Spleen (tissue), 13 donors: ENCODE measurements at places on chromosomes 3 and 15. TPM values are rescaled to one million over a fixed set of nuclear protein-coding genes. Genes with fewer than 3 reads are reported as not detected.

The MRPS25 gene
- total RNA-seq = 48.8 TPM

The DNAH12 gene
- total RNA-seq = 0.39 TPM

The SLC12A1 gene
- total RNA-seq = not detected

DNA sequence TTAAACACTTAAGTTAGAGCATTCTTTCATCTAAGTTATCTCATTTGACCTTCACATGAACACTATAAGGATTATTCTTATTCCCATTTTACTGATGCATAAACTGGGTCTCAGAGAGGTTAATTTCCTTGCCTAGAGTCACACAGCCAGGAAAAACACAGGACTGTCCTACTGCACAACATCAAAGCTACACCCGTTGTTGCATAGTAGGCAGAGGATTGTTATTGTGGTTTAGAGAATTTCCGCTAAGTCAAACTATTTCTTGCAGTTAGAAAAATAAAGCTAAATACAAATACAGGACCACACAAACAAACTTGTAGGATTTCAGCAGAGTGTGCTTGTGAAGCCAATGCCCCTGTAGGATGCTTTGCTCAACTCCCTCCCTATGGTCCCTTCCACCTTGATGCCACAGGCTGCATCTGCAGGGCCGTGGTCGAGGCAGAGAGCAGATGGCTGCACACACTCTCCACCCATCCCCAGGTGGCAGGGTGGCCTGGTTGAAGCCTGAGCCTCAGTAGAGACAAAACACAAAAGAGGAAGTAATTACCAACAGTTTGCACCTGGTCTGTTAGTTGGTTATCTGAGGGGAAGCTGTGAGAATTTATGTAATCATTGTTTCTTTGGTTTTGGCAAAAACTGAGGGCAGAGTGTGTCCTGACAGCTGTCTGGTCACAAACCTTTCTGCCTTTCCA lies 41.1 kb upstream of the SKOR1 start:
- peak; percentile 91 for DNase-seq
- no peaks in the 10 kb centered on the region for H3K36me3 ChIP-seq
- peaks cover 29% of the 10 kb centered on the region for H3K4me1 ChIP-seq
- no peak overlapping the region for H3K4me3 ChIP-seq
- no peaks in the 10 kb centered on the region for H3K27me3 ChIP-seq

- H3K27ac ChIP-seq = no peak overlapping the region
- no peak overlapping the region for H3K4me3 ChIP-seq
These were observed 55.6 kb upstream of the LINGO1 start for GRCh38 chr15:77688266-77688665.

DNA sequence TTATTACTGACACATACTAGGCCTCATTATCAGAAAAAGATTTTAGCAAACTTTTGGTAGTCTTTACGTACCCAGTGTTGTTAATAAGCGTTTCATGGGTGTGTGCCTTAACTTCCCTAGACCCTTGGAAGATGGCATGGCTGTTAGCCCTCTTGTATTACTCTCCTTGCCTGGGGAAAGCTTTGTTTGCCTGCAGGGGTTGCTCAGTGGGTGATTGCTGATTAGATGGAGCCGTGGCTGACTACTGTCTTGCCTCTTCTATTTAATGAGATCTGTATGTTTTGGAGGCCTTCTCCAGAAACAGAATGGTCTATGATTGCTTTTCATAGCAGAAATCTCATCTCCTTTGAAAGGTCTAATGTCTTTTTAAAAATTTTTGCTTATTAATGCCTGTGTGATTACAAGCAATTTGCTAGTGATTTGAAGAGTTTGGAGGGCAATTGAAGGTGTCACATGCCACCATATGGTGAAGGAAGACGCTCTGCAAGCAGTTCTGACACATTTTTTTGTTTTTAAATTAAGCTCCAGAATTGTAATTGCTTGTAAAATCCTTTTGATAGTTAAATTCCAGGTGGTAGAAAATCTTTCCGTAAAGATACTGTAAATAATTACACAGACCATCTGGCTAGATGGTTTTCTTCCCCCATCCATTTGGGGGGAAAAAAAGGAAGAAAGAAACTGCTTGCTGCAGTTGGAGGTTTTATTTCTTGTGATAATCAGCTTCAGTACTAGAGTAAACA lies 11.4 kb upstream of the C3orf20 start:
- H3K27me3 ChIP-seq = no peaks in the 10 kb centered on the region
- no peak for DNase-seq
- H3K4me3 ChIP-seq = no peak overlapping the region
- no peak overlapping the region for H3K27ac ChIP-seq
- H3K36me3 ChIP-seq = peaks cover 100% of the 10 kb centered on the region
- H3K4me1 ChIP-seq = no peaks in the 10 kb centered on the region

DNA sequence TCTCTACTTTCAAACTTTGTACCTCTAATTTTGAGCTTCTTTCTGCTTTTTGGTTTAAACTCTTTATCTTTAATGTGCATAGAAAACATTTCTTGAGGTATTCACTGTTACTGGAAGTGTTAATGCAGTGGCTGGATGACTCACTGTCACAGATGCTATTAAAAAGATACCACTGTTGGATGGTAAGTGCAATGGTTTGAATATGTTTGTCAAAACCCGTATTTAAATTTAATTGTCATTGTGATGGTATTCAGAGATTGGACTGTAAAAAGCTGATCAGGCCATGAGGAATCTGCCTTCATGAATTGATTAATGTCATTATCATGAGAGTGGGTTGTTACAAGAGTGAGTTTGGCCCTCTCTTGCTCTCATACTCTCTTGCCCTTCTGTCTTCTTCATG lies 70.6 kb downstream of the AP4E1 start:
- no peaks in the 10 kb centered on the region for H3K27me3 ChIP-seq
- no peak overlapping the region for H3K27ac ChIP-seq
- peaks cover 10% of the 10 kb centered on the region for H3K4me1 ChIP-seq
- peaks cover 33% of the 10 kb centered on the region for H3K36me3 ChIP-seq
